ENCODE measurements at places on chromosomes 11 and 22. TPM values are rescaled to one million over a fixed set of nuclear protein-coding genes. Genes with fewer than 3 reads are reported as not detected.

Gene NRGN
- total RNA-seq: 1.3 TPM

Gene GLYAT
- total RNA-seq: not detected

Gene TBX10
- total RNA-seq: not detected

Gene APOA4
- total RNA-seq: not detected

Gene SLC22A6
- not detected for total RNA-seq

Gene PNPLA3
- total RNA-seq: 0.85 TPM

Gene LMO1
- total RNA-seq: not detected

Gene HEPN1
- total RNA-seq: 0.09 TPM

Gene MRPL49
- 31.3 TPM for total RNA-seq

Gene SLC5A1
- total RNA-seq: not detected

Gene CCDC81
- 0.72 TPM for total RNA-seq

Gene UCP2
- 0.28 TPM for total RNA-seq

Gene GLYATL1B
- not detected for total RNA-seq

Gene PHRF1
- total RNA-seq: 33.3 TPM

Gene TKFC
- 12.3 TPM for total RNA-seq

Gene CASP12
- 1.6 TPM for total RNA-seq

Gene OR8G1
- total RNA-seq: not detected

Gene C11orf91
- 0.38 TPM for total RNA-seq

Gene INS
- not detected for total RNA-seq

Gene NECTIN1
- 10.5 TPM for total RNA-seq

Gene FGF19
- total RNA-seq: not detected

Gene SLC37A2
- total RNA-seq: 0.36 TPM

Gene HORMAD2
- total RNA-seq: not detected

Gene ST14
- total RNA-seq: not detected

Gene INPP5J
- total RNA-seq: 0.47 TPM

Gene DNAJB7
- not detected for total RNA-seq

Gene FREY1
- 0.75 TPM for total RNA-seq

Gene PRR14L
- 24.2 TPM for total RNA-seq

Gene TSPAN32
- not detected for total RNA-seq

Gene ANO9
- 0.09 TPM for total RNA-seq

Gene OR52N4
- not detected for total RNA-seq

Gene CADM1
- total RNA-seq: 3.4 TPM

Gene LMNTD2
- total RNA-seq: 0.36 TPM

Gene WNT11
- 0.09 TPM for total RNA-seq

Gene SPON1
- total RNA-seq: not detected

Gene SHISA8
- total RNA-seq: not detected

Gene RFPL3
- not detected for total RNA-seq

Gene SEPTIN3
- total RNA-seq: not detected

Gene CBLIF
- not detected for total RNA-seq

Gene TREH
- 0.09 TPM for total RNA-seq
